Esophagus mucosa (tissue), 1 donor: ENCODE measurements at places on chromosomes 12 and 14. TPM values are rescaled to one million over a fixed set of nuclear protein-coding genes. Genes with fewer than 3 reads are reported as not detected.

Gene LAG3
- total RNA-seq, result not detected

Gene RNASE4
- total RNA-seq, result 1.7 TPM

Gene DLGAP5
- 17.9 TPM for total RNA-seq

Gene SLC6A15
- 19.4 TPM for total RNA-seq

Gene GZMH
- total RNA-seq, result not detected

Gene INHBE
- not detected for total RNA-seq

Gene MUCL1
- total RNA-seq, result not detected

Gene LRIG3
- total RNA-seq, result 28.2 TPM

Gene OTX2
- total RNA-seq, result not detected

Gene KIAA0586
- 11.9 TPM for total RNA-seq

Gene NGB
- total RNA-seq, result not detected

Gene SRSF9
- 139 TPM for total RNA-seq

Gene C12orf60
- 0.76 TPM for total RNA-seq

Gene ZC3H10
- 1.8 TPM for total RNA-seq

Gene MDGA2
- total RNA-seq, result not detected

Gene PTPRR
- not detected for total RNA-seq

Gene SMCO2
- total RNA-seq, result 0.76 TPM

Gene STYX
- total RNA-seq, result 13.7 TPM

Gene TAS2R7
- not detected for total RNA-seq

Gene OASL
- total RNA-seq, result 5.9 TPM

Gene TAS2R46
- 0.40 TPM for total RNA-seq

Gene TGM1
- 1,652 TPM for total RNA-seq

Gene C12orf75
- total RNA-seq, result 49.7 TPM

Gene PRPH
- total RNA-seq, result 0.64 TPM

Gene CD27
- 0.40 TPM for total RNA-seq

Gene ANKRD13A
- 31.8 TPM for total RNA-seq

Gene PPP1R36
- total RNA-seq, result 0.20 TPM

Gene KERA
- total RNA-seq, result not detected

Gene GARIN6
- not detected for total RNA-seq

Gene HOXC9
- 1.2 TPM for total RNA-seq

Gene CELA1
- total RNA-seq, result not detected

Gene LALBA
- total RNA-seq, result not detected

Gene DTX3
- total RNA-seq, result 4.1 TPM

Gene TMEM63C
- 4.7 TPM for total RNA-seq

Gene TMEM116
- 3.6 TPM for total RNA-seq

Gene FAM181A
- not detected for total RNA-seq

Gene KCNK13
- 0.28 TPM for total RNA-seq

Gene TSPAN11
- 0.72 TPM for total RNA-seq

Gene SLC8A3
- 0.08 TPM for total RNA-seq

Gene LRRIQ1
- total RNA-seq, result 0.20 TPM

Gene RERGL
- total RNA-seq, result 0.40 TPM

Gene NYNRIN
- 6.1 TPM for total RNA-seq

Gene BDKRB1
- total RNA-seq, result 6.1 TPM

Gene ADAM20
- 0.80 TPM for total RNA-seq

Gene GALNT8
- not detected for total RNA-seq

Gene TAMALIN
- total RNA-seq, result 3.9 TPM

Gene OAS3
- total RNA-seq, result 33.6 TPM

Gene IFNG-AS1
- not detected for total RNA-seq

Gene NELL2
- 3.0 TPM for total RNA-seq
